ENCODE measurements at places on chromosomes 6 and 20.
A peak's percentile ranks its signal among the peaks of the same experiment; 100 is the strongest.

DNA sequence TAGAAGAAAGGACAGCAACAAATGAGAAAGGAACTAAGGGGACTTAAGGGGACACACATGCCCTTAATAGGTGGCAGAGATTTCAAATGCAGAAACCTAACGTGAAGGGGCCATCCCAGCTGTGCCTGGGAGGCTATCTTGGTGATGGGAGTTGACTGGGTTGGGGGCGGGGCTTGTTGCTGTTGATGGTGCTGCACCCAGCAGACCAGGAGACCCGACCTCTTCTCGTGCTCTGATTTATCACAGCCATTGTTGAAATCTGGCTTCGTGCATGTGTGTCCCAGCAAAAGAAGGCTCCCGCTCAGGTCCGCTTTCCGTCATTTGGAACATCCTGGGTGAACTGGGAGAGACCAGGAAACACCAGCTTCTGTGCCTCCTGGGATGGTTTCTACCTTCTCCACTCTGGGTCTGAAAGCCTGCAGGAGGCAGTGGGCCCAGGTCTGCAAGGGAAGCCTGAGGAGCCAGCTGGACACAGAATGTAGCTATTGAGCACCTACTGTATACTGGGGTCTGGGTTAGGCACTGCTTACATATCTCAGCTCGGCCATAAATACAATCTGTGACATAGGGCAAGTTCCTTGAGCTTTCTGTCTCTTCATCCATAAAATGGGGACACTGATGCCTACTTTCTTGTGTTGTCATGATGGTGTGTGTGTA is 32.1 kb downstream of the TOX2 start:
- DNase-seq = no peak

- DNase-seq = no peak
These were observed 95.8 kb upstream of the UST start for GRCh38 chr6:148650941-148651505.

- DNase-seq = no peak
These were observed 93.7 kb upstream of the EDN1 start for GRCh38 chr6:12196326-12196936.

DNA sequence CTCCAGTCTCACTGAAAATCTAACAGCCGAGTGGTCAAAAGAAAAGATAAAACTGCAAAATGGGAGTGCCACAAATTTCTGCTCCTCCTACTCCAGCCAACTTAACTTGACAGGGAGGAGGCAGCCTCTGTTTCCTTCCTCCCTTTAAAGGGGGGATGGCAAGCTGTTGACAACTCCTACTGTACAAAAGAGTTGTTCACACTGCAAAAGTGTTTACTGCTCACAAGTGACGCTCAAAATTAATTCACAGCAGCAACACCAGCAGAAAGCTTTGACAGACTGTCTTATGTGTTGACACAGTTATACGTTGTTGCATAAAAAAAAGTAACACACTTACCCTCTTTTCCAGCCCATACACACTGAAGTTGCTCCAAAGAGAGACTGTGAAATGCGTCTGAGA is 169.8 kb downstream of the BACH2 start:
- DNase-seq = no peak

DNA sequence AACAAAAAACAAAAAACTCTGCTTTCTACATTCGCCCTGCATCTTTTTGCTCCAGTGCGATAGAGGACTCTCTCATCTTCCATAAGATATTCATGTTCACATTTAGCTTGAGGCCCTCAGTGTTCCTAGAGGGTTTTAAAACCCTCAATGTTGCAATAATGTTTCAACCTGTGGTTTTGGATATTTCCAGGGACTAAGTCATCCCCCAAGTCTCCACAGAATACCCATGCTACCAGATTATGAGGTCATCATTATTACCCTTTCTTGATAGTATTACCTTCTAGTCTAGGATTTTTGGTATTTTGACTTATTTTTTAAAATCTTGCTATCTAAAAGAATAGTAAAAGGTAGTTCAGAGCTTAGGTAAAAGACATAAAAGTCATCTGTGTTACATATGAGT is 480.5 kb upstream of the ID4 start:
- no peak for DNase-seq

GRCh38 chr6:18795726-18796125 is 408.6 kb downstream of the RNF144B start:
- no peak for DNase-seq

DNA sequence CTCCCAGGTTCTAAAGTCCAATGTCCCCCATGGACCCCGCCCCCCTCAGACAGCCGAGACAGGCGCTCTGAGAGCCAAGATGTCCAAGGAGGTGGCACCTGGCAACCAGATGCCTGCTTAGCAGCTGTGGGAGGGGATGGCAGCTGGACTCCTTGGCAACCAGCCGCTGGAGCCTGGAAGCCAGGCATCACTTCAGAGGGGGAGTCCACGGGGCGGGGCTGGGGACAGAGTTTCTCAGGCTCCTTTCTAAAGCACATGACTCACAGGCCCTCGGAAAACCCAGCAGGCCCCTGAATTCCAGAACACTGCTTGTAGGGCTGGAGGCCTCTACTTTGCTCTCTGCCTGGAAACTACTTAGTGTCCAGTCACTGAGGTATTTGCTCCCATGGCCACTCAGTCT is 51.5 kb downstream of the PREX1 start:
- DNase-seq = peak; percentile 35

- DNase-seq = no peak
These were observed 152.8 kb downstream of the SYCP2 start for GRCh38 chr20:59780494-59781185.

DNA sequence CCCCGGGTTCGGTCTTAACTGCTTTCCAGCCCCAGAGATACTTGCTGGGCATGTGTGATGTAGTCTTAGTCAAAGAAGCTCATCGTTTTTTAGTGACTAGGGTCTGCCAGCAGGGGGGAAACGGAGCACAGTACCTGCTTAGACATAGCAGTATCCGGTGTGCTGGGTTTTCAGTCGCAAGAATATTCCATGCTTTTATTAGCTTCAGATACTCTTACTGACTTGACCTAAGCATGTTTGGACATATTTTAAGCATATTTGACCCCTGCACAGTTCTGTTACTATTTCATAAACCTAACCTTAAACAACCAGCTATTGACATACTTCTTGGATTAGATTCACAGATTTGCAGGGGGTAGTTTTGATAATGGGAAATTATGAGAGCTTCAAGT is 3.0 kb downstream of the E2F3 start:
- DNase-seq = peak; percentile 38

- DNase-seq = no peak
These were observed 6.7 kb downstream of the AHCY start for GRCh38 chr20:34296468-34296867.

- no peak for DNase-seq
These were observed 17.3 kb downstream of the SMAP1 start for GRCh38 chr6:70684794-70685493.

DNA sequence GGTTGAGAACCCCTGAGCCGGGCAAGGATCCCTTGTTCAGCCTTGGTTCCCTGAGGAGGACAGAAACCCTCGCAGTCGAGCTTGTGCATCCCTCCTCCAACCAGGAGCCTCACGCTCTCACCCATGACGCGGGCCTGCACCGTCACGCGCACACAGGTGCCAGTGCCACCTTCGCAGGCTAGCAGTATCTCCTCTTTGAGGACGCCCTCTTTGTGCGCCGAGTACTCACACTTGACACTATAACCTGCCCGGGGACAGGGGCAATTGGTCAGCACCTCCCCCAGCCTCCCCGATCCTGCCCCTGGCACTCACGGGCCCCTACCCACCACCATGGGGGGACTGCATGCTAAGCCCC is 13.3 kb downstream of the ADISSP start:
- DNase-seq = no peak

GRCh38 chr20:33418033-33418432 is 16.7 kb upstream of the CDK5RAP1 start:
- no peak for DNase-seq

DNA sequence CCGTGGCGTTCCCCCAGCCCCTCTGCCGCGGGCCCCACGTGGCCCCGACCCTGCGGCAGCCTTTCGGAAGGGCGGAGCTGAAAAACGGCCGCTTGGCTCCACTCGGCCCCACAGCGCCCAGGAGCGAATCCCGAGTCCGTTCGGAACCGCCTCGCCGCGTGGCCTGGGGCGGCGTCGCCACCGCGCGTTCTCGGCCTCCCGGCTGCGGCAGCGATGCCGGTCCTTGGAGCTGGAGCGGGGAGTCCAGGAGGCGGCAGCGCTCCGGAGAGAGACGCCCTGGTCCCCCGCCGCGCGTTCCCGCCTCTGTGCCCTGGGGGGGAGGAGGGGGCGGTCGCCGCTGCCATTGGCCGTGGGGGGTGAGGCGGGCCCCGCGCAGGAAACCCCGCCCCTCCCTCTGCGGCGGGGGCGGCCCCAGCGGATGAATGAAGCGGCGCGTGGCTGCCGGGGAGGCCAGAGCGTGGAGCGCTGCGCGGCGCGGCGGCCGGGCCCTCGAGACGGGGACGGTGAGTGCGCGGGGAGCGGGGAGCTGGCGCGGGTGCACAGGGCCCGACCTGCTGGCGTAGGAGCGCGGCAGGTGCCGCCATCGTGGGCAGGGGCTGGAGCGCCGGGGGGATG is at the start of gene SLCO4A1:
SLCO4A1 (plus strand) TSS at position 453 of the 615 bp plus-strand sequence. CDS start 13,952 bp downstream, outside the sequence.
- DNase-seq = peak; percentile 32

DNA sequence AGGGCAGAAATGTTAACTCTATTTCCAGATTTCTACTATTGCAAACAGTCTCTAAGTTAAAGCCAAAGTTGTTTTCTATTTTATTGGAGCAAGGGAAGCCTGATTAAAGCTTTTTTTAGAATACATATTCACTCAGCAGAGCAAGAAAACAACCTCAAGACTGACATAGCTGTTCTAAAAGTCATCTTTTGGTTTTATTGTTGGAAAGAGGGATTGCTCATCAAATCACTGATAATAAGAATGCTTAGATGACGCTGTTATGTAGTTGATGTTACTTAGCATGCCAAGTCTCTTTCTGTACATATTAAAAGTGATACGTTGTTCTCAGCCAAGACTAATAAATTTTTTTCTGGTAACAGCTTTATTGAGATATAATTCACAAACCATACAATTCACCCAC is 172.6 kb upstream of the LAMA2 start:
- no peak for DNase-seq

DNA sequence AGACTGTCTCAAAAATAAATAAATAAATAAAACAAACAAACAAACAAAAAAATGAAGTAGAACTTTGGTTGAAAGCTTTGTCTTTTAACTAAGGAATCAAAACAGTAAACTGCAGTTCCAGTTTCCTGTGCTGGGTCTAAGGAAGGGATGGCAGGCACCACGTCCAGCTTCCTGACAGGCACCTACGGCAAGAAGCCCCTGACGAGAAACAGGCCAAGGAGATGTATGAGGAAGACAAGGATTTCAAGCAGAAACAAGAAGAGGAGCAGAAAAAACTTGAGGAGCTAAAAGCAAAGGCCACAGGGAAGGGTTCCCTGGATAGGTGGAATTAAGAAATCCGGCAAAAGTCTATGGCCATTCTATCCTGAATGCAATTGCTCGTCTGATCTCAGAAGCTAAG is 8.8 kb downstream of the SNX3 start:
- no peak for DNase-seq

GRCh38 chr6:88141561-88142296 is 24.4 kb downstream of the CNR1 start:
- DNase-seq = no peak

DNA sequence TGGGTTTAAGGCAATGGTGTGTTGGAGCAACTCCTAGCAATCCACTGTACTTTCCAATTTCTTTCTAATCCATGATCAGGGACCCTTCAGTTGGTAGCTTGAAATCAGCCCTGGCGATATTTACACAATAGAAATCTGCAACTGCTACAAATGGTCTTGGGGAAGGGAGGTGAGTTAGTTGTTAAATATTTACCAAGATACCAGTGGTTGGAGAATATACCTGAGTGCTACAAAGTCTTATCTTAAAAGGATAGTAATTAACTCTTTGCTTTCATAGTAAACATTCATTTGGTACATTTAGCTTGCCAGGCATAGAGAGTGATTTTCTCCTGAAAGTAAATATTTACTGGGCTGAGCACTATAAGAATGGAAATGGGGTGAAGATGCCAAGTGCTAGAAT is 568.2 kb downstream of the BCKDHB start:
- DNase-seq = no peak

DNA sequence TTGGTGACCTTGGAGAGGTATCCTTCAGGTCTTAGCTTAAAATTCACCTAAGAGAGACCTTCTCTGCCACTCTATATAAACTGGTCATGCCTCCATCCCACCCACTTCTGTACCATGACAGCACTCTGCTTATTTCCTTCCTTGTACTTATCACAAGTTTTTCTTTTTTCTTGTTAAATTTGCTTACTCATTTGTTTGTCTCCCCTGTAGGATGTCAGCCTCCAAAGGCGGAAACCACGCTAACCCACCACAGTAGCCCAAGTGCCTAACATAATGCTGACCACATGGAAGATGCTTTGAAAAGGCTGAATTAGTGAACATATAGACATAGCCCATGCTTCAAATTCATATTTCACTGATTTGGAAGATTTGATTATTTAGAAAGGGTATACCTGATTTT is 5.4 kb downstream of the BMP6 start:
- DNase-seq = no peak

DNA sequence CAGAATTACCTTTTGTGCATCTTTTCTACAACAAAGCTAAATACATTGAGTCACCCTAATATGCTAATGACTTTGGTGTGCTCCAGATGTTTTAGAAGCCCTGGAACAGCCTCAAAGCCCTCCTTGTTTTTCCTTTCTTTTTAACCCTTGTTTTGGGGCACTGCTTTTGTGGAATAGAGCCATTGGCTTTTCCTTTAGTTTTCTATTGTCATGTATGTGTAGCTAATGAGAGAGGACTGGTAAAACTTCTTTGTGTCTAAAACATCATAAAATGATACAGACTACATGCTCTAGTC is 158.8 kb downstream of the JARID2 start:
- DNase-seq = no peak

DNA sequence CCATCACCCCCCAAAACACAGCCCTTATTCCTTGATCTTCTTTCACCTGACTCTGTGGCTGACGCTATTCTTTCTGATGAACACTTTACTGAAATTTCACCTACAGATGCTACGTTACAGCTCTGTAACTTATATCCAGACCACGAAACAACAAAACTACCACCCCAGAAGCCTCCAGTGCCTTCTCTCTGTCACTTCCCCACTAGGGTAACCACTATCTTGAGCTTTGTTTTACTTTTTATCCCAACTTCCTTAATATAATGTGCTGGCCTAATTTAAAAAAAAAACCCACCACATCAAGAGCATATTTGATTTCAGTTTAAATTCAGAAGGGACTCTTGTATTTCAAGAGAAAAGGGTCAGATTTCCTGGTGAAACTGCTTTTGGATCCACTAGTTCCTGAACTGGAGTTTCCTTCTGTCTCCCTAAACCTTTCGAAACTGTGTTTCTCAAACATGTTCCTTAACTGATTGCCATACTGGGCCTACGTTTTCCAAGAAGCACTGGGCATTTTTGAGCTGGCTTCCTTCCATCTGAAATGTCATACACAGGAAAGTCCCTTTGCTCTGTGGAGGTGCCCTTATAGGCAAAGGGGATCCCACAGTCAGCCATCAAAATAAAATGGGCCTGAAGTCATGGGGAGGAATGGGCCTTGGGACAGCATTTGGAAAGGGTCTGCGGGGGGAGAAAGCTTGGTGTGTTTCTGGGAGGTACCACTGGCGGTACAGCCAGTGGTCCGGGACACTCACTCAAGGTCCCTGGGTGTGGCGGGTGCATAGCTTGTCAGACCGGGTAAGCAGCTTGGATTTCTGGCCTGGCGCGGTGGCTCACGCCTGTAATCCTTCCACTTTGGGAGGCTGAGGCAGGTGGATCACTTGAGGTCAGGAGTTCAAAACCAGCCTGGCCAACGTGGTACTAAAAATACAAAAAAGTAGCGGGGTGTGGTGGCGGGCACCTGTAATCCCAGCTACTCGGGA is 25.8 kb upstream of the RTF2 start:
- DNase-seq = no peak

All from anterior cingulate cortex (tissue), 58 donors.